ENCODE measurements at places on chromosomes 1 and 21. TPM values are rescaled to one million over a fixed set of nuclear protein-coding genes. Genes with fewer than 3 reads are reported as not detected.

PIP5K1A gene
- 119 TPM for total RNA-seq

PPIAL4G gene
- not detected for total RNA-seq

DNA sequence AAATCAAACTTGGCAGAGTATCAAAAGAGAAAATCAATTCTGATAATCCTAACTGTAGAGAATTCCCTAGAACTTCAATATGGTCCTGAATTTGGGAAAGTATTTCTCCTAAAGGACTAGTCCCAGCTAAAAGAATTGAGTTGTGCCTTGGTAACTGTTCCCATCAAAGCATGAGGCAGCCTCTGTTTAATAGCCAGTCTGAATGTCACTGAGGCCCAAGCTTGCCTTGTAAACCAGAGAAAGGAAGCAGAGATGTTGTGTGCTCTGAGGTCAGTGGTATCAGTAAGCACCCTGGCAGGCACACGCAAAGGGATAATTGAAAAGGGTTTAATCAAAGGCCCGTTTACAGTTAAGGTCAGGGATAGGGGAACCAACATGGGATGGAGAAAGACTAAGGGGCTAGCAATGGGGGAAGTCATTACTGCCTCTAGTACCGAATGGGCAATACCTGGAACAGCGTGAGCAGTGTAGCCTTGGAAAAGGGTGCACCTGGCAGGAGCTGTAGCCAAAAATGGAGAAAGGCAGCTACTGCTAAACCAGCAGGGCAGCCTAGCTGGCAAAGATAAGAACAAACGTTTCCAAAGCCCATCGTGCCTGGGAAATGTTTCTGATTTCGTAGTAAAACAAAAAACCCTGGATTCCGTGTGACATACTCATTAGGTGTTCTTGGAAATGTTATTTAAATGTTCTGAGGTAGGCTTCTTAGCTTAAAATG is 635.5 kb downstream of the PLPP3 start:
- no peak for DNase-seq

DNA sequence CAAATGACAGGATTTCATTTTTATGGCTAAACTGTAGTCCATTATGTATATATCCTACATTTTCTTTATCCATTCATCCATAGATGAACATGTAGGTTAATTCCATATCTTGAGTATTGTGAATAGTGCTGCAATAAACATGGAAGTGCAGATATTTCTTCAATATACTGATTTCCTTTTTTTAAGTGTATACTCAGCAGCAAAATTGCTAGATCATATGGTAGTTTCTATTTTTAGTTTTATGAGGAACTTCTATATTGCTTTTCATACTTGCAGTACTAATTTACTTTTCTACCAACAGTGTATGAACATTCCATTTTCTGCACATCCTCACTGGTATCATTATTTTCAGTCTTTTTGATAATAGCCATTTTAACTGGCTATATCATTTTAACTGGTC is 30.1 kb downstream of the OR10J5 start:
- no peak for DNase-seq

DNA sequence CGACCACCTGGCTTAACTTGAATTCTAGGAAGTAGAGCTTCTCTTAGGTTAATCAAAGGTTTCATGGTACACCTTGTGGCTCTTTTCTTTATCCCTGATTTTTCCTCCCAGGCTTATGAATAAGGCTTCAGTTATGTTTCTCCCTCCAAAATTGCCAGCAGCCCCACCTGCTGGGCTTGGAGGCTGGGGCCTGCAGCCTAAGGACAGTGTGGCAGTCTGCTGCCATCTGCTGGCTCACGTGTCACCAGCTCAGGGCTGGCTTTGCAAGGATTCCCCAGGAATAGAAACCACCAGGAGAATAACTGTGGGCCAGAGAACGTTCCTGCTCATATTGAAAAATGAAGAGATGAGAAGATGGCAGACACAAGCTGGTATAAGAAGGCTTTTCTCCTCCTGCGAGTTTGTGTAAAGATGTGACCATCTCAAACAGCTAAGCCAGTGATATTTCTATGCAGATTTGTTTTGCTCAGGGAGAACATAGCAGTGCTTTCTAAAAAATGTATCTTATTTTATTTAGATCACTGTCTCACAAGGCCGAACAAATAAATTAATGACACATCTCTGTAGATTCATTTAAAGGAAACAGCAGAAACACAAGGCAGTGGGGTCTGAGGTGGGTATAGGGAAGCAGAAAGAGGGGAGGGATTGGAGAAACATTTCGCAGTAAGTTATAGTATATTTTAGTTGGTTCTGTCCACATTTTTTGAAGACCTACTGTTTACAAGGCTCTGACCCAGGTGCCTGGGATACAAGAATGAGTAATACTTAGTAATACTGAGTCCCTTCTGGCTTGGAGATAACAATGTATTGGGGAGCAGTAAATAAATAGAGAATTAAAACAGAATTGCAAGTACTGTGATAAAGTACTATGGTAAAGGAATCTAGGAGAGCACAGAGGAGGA is 291.1 kb upstream of the SGIP1 start:
- DNase-seq = peak; percentile 91

DNA sequence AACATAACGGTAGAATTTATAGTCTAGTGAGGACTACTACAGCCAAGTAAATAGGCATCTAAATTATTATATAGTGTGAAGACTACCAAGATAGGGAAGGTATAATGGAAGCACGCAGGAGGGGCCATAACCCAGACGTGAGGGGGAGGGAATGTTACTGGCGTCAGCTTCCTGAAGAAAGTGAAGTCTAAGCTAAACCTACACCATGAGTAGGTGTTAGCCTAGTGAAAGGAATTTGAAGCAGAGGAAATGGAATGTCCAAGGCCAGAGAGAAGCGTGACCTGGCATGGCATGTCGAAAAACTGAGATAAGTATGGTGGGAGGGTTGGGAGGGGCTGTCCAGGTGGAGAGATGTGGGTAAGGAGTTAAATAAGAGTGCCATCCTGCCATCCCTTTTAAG is 140.5 kb downstream of the SLC44A5 start:
- DNase-seq = no peak

DNA sequence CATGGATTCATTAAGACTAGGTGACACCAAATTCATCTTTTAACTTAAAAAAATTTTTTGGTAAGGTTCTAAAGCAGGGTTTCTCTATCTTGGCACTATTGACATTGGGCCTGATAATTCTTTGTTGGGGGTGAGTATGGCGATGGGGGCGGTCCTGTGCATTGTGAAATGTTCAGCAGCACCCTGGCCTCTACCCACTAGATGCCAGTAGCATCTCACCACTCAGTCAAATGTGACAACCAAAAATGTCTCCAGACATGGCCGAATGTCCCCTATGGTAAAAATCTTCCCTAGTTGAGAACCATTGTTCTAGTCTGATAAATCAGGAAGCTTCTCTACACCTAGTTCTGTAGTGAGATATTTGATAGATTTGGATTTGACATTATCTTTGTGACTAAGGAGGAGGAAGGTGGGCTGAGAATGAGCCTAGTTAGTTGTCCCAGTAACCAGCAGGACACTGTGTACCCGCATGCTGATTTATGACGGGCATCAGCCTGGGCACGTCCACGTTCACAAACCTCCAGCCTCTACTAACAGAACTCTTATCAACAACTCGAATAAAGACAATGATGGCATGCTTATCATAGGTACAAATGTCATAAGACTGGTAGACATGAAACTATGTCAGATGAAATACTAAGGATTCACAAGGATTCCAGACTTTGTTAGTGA is 104.6 kb downstream of the KCND3 start:
- no peak for DNase-seq

GRCh38 chr21:45818904-45819285 is 162.7 kb upstream of the COL6A1 start:
- no peak for DNase-seq

- DNase-seq = no peak
Observed at GRCh38 chr1:169340882-169341281, 26.7 kb downstream of the NME7 start.

Measured in NCI-H460 (cell line).